Lung (tissue), 17 donors: ENCODE measurements at places on chromosomes 2 and 18. TPM values are rescaled to one million over a fixed set of nuclear protein-coding genes. Genes with fewer than 3 reads are reported as not detected.

PLEK gene
- 8.2 TPM for polyA plus RNA-seq

CCDC85A gene
- 1.7 TPM for polyA plus RNA-seq

CCDC141 gene
- 2.1 TPM for polyA plus RNA-seq

GALNT14 gene
- polyA plus RNA-seq: 2.8 TPM

ANKRD23 gene
- polyA plus RNA-seq: 2.4 TPM

TAF4B gene
- polyA plus RNA-seq: 2.5 TPM

OXER1 gene
- polyA plus RNA-seq: 0.59 TPM

SCYGR4 gene
- not detected for polyA plus RNA-seq

MAPK4 gene
- polyA plus RNA-seq: 1.8 TPM

HMSD gene
- polyA plus RNA-seq: 0.60 TPM

SH3RF3 gene
- 8.7 TPM for polyA plus RNA-seq

HEATR5B gene
- polyA plus RNA-seq: 6.5 TPM

AQP12B gene
- not detected for polyA plus RNA-seq

GNLY gene
- 9.0 TPM for polyA plus RNA-seq

RNU2-63P gene
- polyA plus RNA-seq: not detected

RSAD2 gene
- 3.3 TPM for polyA plus RNA-seq

SF3B6 gene
- 97.4 TPM for polyA plus RNA-seq

PARD6G gene
- 1.8 TPM for polyA plus RNA-seq
